ENCODE measurements at places on chromosomes 6 and 20.

GRCh38 chr6:71336901-71337300, 48.3 kb downstream of the OGFRL1 start:
- no peaks in the 10 kb centered on the region for H3K36me3 ChIP-seq
- H3K27ac ChIP-seq: no peak overlapping the region
- no peaks in the 10 kb centered on the region for H3K27me3 ChIP-seq
- H3K4me1 ChIP-seq: peaks cover 14% of the 10 kb centered on the region
- H3K4me3 ChIP-seq: no peak overlapping the region

- peaks cover 7% of the 10 kb centered on the region for H3K4me1 ChIP-seq
- H3K27me3 ChIP-seq: no peaks in the 10 kb centered on the region
- H3K36me3 ChIP-seq: no peaks in the 10 kb centered on the region
- DNase-seq: peak; percentile 82
Measured at GRCh38 chr20:43533060-43533459, 25.6 kb downstream of the L3MBTL1 start.

DNA sequence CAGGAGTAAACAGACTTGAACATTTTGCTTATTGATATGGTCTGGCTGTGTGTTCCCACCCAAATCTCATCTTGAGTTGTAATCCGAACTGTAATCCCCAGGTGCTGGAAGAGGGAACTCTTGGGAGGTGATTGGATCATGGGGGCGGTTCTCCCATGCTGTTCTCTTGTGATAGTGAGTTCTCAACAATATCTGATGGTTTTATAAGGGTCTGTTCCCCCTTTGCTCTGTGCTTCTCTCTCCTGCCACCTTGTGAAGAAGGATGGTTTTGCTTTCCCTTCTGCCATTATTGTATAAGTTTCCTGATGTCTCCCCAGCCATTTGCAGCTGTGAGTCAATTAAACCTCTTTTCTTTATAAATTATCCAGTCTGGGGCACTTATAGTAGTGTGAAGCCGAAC, 40.0 kb downstream of the MYLIP start:
- peaks cover 43% of the 10 kb centered on the region for H3K27me3 ChIP-seq
- no peak overlapping the region for H3K4me3 ChIP-seq
- no peaks in the 10 kb centered on the region for H3K4me1 ChIP-seq
- peak; percentile 45 for DNase-seq
- H3K27ac ChIP-seq: no peak overlapping the region

DNA sequence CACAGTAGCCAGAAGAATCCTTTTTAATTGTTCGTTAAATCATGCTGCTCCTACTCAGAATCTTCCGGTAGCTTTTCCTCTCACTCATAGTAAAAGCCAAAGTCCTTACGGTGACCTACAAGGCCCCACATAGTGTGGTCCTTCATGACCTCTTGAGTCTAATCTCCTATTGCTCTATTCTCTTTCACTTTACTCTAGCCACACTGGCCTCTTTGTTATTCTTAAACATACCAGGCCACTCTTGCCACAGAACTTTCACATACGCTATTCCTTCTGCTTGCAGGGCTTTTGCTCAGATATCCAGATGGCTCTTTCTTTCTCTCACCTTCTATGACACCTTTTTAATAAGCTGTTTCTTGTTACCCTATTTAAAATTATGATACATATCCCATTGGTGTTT, 25.7 kb downstream of the ZNF391 start:
- no peaks in the 10 kb centered on the region for H3K4me1 ChIP-seq
- H3K4me3 ChIP-seq: no peak overlapping the region
- H3K27ac ChIP-seq: no peak overlapping the region
- DNase-seq: no peak
- no peaks in the 10 kb centered on the region for H3K27me3 ChIP-seq

- DNase-seq: no peak
- no peak overlapping the region for H3K4me3 ChIP-seq
- no peaks in the 10 kb centered on the region for H3K4me1 ChIP-seq
- H3K36me3 ChIP-seq: no peaks in the 10 kb centered on the region
Measured at GRCh38 chr20:58772786-58773185, 77.9 kb downstream of the GNAS-AS1 start.

GRCh38 chr20:57842720-57843119, 132.9 kb upstream of the PMEPA1 start:
- no peaks in the 10 kb centered on the region for H3K36me3 ChIP-seq
- no peak for DNase-seq
- H3K4me3 ChIP-seq: no peak overlapping the region
- no peak overlapping the region for H3K27ac ChIP-seq
- no peaks in the 10 kb centered on the region for H3K4me1 ChIP-seq
- peaks cover 20% of the 10 kb centered on the region for H3K27me3 ChIP-seq

GRCh38 chr20:48181261-48181935, 396.1 kb upstream of the SULF2 start:
- DNase-seq: no peak
- no peaks in the 10 kb centered on the region for H3K36me3 ChIP-seq
- H3K27me3 ChIP-seq: no peaks in the 10 kb centered on the region
- no peaks in the 10 kb centered on the region for H3K4me1 ChIP-seq
- H3K27ac ChIP-seq: no peak overlapping the region
- no peak overlapping the region for H3K4me3 ChIP-seq

DNA sequence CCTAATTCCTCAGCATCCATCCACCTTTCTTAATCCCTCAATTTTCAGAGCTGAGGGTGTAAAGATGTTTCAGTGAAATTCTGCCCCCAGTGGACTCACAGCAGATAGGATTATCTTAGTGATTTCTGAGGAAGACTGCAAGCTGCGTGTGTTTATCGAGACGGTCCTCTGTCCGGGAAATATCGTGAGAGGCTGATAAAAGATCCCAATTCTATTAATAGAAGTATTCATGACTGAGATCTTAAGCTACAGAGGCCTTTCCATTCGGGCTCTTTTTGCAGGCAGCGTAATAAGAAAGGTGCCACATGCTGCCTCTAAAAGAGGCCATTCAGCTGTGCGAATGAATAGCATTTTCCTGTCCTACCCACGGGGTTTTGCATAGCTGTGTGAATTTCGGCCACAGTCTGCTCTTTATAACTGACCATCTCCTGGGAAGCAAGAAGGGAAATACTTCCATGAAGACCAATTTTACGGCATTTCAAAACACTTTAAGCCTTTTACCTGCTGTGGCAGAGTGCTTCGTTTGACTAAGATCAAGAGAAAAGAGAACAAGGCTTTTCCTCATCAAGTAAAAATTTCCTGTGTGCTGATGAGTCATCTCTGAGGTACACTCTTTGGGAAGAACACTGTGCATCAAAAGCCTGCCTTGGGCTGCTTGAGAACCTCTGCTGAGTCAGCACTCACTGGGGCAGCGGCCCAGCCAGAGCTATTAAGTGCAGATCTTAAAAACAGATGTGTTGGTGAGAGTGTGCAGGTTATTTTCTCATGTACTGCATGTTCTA, 208.8 kb downstream of the ARHGAP18 start:
- peak; percentile 97 for DNase-seq
- H3K4me3 ChIP-seq: no peak overlapping the region
- peaks cover 40% of the 10 kb centered on the region for H3K4me1 ChIP-seq
- no peaks in the 10 kb centered on the region for H3K27me3 ChIP-seq
- no peaks in the 10 kb centered on the region for H3K36me3 ChIP-seq

- no peak overlapping the region for H3K4me3 ChIP-seq
- H3K4me1 ChIP-seq: peaks cover 8% of the 10 kb centered on the region
- no peak overlapping the region for H3K27ac ChIP-seq
- peak; percentile 48 for DNase-seq
- no peaks in the 10 kb centered on the region for H3K27me3 ChIP-seq
Measured at GRCh38 chr6:35611240-35611639, 77.5 kb downstream of the FKBP5 start.

- no peak overlapping the region for H3K27ac ChIP-seq
- no peak overlapping the region for H3K4me3 ChIP-seq
Measured at GRCh38 chr6:167103041-167103891, 19.6 kb upstream of the CCR6 start.

GRCh38 chr20:38450412-38450975, 15.4 kb upstream of the SNHG17 start:
- H3K27me3 ChIP-seq: no peaks in the 10 kb centered on the region
- peak; percentile 77 for DNase-seq
- peak overlapping the region; percentile 48 for H3K27ac ChIP-seq
- peaks cover 8% of the 10 kb centered on the region for H3K36me3 ChIP-seq
- H3K4me1 ChIP-seq: peaks cover 44% of the 10 kb centered on the region

- no peaks in the 10 kb centered on the region for H3K4me1 ChIP-seq
- H3K27ac ChIP-seq: no peak overlapping the region
- H3K36me3 ChIP-seq: peaks cover 27% of the 10 kb centered on the region
- no peak overlapping the region for H3K4me3 ChIP-seq
- H3K27me3 ChIP-seq: no peaks in the 10 kb centered on the region
- no peak for DNase-seq
Measured at GRCh38 chr6:158584236-158584651, 24.4 kb downstream of the TMEM181 start.

DNA sequence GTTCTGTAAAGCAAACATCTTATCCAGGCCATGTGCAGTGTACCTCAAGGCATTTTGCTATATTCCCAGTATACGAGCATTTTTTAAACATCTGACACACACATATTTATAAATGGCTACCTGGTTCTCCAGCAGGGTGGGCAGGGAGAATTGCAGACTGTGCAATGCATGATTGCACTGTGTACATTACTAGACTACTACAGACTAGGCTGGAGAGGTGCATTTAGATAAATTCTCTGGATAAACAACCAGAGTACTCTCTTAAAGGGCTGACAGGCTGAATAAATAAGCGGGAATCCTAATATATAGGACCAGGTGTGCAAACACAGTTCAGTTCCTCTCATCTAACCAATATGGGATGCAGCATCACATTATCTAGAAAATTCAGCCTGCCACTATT, 428.3 kb upstream of the ARID1B start:
- H3K27me3 ChIP-seq: no peaks in the 10 kb centered on the region
- no peak for DNase-seq
- no peak overlapping the region for H3K4me3 ChIP-seq
- no peak overlapping the region for H3K27ac ChIP-seq
- no peaks in the 10 kb centered on the region for H3K36me3 ChIP-seq

DNA sequence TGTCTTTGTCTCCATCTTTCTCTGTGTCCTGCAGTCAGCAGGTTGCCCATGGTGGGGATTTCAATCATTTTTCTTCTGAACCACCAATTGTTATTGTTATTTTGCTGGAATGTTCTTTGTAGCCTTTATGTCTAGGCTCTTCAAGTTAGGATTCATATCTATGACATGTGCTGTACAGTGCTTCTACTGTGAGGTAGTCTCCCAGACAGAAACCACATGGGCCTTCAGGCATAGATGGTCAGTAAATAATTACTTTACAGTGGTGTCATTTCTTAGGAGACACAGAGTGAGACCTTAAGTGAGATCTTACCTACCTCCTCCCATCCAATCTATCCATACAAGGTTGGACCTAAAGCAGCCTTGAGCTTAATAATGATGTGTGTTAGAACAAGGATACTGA, 265.5 kb downstream of the ZFAND3 start:
- no peak overlapping the region for H3K4me3 ChIP-seq
- no peak for DNase-seq
- H3K27me3 ChIP-seq: no peaks in the 10 kb centered on the region
- peaks cover 8% of the 10 kb centered on the region for H3K36me3 ChIP-seq

- no peaks in the 10 kb centered on the region for H3K27me3 ChIP-seq
- no peaks in the 10 kb centered on the region for H3K36me3 ChIP-seq
- H3K27ac ChIP-seq: no peak overlapping the region
- no peak for DNase-seq
Measured at GRCh38 chr6:40901322-40902055, 137.5 kb downstream of the UNC5CL start.

GRCh38 chr6:65221153-65221552, 485.9 kb downstream of the EYS start:
- no peak overlapping the region for H3K27ac ChIP-seq
- no peaks in the 10 kb centered on the region for H3K27me3 ChIP-seq
- no peak for DNase-seq
- H3K4me1 ChIP-seq: no peaks in the 10 kb centered on the region
- no peak overlapping the region for H3K4me3 ChIP-seq
- H3K36me3 ChIP-seq: no peaks in the 10 kb centered on the region

DNA sequence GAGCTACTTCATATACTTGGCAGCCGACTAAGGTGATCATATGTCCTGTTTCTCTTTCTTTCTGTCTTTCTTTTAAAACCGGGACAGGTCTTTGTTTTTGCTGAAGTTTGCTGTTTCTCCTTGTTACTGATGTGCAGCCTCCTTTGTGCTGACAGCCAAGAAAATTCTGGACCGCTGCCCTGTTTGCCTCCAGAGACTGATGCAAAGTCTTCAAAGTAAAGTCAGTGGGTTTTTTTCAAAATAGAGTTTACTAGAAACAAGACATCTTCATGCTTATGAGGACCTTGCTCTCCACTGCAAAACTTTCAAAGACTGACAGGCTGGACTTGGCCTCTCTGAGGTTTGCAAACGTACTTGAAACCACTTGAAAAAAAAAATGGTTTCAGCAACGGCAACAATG, 510.5 kb upstream of the MAP3K7 start:
- H3K27me3 ChIP-seq: no peaks in the 10 kb centered on the region
- no peak overlapping the region for H3K27ac ChIP-seq
- no peak for DNase-seq
- H3K4me3 ChIP-seq: no peak overlapping the region

GRCh38 chr20:43300901-43301300, 111.2 kb upstream of the PTPRT start:
- no peaks in the 10 kb centered on the region for H3K27me3 ChIP-seq
- no peaks in the 10 kb centered on the region for H3K4me1 ChIP-seq
- H3K36me3 ChIP-seq: no peaks in the 10 kb centered on the region
- no peak overlapping the region for H3K27ac ChIP-seq

DNA sequence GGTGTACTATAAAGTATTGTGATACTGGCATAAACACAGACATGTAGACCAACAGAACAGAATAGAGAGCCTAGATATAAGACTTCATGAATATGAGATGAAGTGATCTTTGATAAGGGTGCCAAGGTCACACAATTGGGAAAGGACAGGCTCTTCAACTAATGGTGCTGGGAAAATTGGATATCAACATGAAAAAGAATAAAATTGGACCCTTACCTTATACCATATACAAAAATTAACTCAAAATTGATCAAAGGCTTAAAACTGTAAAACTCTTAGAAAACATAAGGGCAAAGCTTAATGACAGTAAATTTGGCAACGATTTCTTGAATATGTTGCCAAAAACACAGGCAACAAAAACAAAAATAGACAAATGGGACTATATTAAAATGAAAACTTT, 44.8 kb upstream of the TRAM2 start:
- peaks cover 2% of the 10 kb centered on the region for H3K4me1 ChIP-seq
- DNase-seq: no peak
- no peaks in the 10 kb centered on the region for H3K36me3 ChIP-seq

DNA sequence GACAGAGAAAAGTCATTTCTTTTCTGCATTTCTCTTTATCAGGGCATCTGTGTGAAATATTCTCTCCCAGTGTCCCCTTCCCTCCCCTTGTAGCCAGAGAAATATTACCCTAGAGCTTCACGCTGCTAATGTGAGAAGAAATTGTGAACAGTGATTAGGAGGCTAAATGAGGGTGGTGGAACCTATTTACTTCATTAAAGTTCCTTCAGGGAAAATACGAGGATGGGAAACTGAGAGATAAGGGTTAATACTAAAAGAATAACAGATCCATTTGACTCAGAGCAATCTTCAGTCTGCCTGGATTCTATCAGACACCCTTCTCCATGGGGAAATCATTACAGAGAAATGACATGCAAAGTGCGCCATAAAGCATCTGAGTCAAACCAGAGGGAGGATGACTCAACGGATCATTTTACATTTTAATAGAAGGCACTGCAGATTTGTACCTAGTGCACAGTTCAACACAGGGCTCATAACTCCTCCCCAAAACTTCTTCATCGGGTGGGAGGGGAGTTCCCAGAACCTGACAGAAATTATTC, 131.3 kb downstream of the GJA10 start:
- DNase-seq: peak; percentile 93
- peak overlapping the region; percentile 49 for H3K27ac ChIP-seq
- no peaks in the 10 kb centered on the region for H3K36me3 ChIP-seq
- peak overlapping the region; percentile 45 for H3K4me3 ChIP-seq
- H3K27me3 ChIP-seq: no peaks in the 10 kb centered on the region

Data from GM23248 (cell line).